ENCODE measurements at places on chromosomes 16 and 17.

- no peak for DNase-seq
Measured at GRCh38 chr16:49513040-49513439, 139.4 kb downstream of the C16orf78 start.

DNA sequence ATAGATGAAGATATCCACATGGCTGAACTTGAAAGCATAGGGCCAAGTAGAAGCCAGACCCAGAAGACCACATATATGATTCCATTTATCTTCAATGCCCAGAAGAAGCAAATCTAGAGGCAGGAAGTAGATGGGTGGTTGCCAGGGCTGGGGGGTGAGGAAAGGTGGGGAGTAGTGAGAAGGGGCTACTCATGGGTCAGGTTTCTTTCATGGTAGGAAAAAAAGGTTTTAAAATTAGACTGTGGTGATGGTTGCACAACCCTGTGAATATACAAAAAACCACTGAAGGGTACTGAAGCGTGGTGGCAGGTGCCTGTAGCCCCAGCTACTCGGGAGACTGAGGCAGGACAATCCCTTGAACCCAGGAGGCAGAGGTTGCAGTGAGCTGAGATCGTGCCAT, 5.4 kb downstream of the CD2BP2 start:
- DNase-seq = no peak

DNA sequence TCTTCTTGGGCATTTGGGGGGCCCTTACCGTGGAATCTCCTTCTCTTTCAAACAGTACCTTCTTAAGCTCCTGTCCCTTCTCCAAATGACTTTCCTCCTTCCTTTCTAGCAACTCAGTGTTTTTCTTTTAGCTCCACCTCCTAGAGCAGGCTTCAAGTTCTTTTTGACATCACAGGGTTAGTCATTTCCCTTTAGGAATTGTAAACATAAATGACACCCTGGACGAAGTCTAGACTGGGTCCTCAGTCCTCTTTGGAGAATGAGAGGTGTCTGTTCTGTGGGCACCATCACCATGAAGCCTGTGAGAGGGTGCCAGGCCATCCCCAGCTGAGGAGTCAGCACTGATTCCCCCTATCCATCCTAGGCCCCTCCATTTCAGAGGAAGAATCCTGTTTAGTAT, 94.7 kb downstream of the SALL1 start:
- DNase-seq = no peak

DNA sequence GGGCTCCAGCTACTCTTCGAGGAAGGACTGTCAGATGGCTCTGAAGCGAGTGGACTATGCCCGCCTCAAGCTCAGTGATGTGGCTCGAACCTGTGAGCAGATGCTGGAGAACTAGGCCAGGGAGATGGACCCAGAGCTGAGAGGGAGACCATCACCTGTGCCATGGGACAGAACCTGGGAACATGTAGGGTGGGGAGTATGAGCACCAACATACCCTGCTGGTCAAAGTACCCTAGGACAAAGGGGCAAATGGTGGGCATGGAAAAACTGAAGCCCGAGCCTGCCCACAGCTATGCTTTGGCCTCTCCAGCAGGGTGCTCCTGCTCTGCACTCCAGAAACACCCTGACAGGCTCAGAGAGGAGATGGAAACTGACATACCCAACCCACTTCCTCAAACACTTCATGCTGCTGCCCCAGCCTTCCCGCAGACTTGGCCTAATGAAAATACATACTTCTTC, 1.9 kb downstream of the MED11 start:
- DNase-seq = no peak

DNA sequence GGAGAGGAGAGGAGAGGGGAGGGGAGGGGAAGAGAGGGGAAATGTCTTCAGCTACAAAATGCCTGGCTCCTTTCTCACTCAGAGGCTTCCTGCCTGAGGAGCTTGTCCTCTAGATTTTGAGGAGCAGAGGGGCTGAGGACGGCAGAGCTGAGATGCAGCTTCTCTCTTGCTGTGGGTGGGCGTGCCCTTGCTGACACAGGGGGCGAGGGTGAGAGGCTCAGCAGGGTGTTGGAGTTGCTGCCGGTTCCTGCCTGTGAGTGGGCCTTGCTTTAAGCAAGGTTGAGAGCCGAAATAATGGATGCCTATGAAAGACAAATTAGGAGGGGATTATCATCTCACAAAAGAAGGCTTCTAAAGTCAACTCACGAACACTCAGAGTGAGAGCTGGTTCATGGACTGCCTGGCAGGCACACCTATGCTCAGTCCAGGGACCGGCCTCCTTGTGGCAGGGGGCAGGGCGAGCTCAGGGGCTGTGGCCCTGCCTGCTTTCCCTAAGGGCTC, 215.6 kb downstream of the MSI2 start:
- no peak for DNase-seq

DNA sequence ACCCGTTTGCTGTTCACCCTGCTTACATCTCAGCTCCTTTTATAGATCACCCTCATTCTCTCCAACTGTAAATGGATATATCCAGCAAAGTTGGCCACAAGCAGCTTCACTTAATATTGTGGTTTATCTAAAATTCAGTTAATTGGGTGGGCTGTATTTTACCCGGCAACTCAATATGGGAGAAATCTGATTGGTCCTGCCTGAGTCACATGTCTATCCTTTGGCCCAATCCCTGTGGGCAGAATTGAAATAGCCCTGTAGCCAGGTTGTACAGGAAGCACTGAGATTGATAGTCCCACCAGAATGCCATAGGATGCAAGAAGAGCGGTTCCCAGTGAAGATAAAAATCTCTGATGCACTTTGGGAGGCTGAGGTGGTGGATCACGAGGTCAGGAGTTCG, 73.2 kb downstream of the AIPL1 start:
- DNase-seq = no peak

- no peak for DNase-seq
Measured at GRCh38 chr17:57404795-57405490, 148.6 kb downstream of the MSI2 start.

DNA sequence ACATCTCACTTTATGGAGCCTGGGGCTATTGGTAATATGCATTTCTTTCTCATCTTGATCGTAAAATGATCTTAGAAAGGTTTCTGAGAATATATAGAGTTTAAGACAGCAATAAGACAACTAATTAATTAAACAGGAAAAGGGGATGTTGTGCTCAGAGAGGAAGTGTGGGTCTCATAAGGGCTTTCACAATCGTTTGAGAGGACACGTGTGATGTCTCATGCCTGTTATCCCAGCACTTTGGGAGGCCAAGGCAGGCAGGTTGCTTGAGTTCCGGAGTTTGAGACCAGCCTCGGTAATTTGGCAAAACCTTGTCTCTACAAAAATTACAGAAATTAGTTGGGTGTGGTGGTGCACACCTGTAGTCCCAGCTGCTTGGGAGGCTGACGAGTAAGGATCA, 295.6 kb downstream of the WWOX start:
- DNase-seq = no peak

- no peak for DNase-seq
Measured at GRCh38 chr17:16314189-16314588, 39.1 kb downstream of the CENPV start.

DNA sequence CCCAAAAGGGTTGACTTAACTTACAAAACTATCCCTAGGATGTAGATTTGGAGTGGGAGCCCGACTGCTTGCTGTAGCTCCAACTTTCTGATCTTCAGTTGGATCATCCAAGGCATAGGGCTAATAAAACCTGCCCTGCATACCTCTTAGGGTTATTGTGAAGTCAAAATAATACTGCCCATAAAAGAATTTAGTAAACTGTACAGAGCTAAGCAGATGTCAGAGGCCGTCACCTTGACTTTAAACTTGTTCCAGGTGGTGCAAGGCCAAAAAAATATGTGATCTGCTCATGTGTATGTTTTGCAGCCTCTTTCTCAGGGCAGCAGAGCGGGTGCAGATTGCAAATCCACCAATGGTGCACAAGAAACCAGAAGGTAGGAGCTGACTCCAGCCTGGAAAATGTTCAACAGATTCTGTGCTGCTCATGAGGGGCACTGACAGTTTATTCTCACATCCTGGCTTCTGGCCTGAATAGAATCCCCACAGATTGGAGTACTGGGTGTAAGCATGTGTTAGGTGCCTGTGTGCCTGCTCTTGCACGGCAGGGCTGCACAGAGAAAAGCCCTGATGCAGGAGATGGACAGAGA, 180.7 kb downstream of the MAP2K4 start:
- DNase-seq = no peak

DNA sequence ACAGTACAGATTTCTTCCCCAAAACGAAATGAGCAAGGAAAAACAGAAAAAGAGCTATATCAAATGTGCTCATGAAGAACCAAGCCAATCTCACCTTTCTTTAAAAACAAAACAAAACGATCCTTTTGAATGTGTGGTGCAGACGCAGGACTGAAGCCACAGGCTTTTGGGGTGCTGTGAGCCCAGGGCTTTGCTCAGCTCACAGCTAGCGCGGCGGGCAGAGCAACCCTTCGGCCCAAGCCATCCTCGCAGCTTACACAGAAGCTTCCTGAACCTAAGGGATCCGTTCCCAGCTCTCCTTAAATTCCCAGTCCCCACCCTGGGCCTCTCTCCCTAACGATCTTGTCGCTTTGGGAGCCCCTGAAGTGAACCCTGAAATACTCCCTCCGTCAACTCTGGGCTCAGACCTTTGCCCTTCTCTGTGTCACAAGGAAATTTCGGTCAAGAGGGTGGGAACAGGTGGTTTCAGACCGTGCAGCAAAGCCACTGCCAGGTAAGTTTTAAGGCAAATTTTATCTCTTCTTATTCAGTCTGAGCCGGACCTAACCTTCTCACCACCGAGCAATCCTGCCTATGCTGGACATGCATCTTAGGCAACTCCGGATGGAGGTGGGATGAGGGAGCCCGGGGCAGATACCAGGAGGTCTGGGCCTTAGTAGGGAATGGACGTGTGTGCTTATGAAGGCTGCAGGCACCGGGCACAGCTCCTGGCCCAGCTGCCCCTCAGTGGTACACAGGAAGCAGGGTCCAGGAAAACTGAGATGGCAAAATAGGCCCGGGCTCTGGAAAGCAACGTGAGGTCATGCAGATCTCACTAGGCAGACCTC, 52.0 kb downstream of the COTL1 start:
- no peak for DNase-seq

All from stimulated activated CD8-positive, alpha-beta memory T cell treated with anti-CD3 and anti-CD28 coated beads, Interleukin-4, amount 100 ng/mL, for 1 hour (primary cell).